Naive B cell (primary cell): ENCODE measurements at places on chromosomes 3 and 15. TPM values are rescaled to one million over a fixed set of nuclear protein-coding genes. Genes with fewer than 3 reads are reported as not detected.

DNA sequence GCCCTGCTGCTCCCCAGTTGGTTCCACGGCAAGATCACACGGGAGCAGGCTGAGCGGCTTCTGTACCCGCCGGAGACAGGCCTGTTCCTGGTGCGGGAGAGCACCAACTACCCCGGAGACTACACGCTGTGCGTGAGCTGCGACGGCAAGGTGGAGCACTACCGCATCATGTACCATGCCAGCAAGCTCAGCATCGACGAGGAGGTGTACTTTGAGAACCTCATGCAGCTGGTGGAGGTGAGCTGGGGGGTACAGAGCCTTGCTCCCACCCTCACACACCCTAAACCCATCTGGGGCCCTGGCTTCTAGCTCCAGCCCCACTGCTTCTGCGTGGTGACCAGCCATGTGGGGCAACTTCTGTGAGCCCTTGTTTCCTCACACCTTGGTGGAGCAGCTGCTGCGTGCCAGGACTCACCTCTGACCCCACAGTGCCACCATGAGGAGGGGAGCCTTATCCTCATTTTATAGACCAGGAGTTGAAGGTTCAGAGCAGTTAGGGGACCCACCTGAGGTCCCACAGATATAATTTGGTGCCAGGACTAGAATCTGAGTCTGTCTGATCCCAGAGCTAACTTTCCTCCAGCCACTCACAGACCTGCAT lies 13.3 kb upstream of the LMAN1L start:
- peak; percentile 56 for DNase-seq

- no peak for DNase-seq
Observed at GRCh38 chr3:61594144-61594963, 33.0 kb downstream of the PTPRG start.

DNA sequence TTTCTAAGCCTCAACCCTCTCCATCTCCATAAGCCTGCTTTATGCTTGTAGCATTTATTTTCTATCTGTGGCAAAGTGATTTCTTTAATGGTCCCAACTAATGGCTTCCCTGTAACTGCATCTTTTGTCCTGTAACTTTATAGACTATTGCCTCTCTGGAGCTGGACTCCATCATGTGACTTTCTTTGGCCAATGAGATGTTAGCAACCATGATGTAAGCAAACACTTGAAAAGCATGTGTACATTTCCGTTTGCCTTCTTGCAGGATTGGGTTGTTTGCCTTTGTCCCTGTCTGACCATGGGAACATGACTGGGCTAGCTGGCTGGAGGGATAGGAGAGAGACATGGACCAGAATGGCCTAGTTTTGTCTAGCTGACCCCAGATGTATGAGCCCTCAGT lies 106.0 kb upstream of the LRIG1 start:
- no peak for DNase-seq

DNA sequence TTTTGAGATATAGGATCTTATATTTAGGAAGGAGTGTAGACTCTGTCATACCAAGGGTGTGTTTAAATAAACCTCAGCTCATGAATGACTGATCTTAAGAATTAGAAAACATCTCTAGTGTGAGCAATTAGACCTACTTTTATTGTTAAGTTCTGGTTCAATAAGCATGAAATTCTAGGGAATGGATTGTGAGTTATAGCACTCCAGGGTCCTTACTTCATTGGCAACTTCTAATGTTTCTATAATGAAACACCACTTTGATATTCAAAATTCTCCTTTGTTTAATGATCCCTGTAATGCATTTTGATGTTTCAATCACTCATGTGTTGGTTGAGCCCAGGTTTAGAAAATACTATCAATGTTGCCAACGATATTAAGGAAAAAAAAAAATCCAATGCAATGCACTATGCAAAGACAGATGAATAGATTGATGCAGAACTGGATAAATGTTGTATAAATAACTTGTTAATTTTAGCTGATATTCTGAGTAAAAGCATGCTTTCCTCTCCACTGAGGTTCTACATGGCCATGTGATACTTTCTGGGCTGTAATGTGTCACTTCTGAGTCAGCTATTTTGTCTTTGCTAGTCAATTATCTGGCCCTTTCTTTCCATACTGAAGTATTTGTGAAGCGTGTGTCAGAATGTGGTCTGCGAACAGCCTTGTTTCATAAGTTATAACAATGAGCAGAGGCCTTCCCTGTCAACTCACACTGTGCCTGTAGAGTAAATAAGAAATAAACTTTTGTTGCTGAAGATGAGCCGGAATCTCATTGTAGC lies 1035.9 kb downstream of the PLOD2 start:
- no peak for DNase-seq

- no peak for DNase-seq
Observed at GRCh38 chr15:88881775-88882174, 13.6 kb downstream of the HAPLN3 start.

DNA sequence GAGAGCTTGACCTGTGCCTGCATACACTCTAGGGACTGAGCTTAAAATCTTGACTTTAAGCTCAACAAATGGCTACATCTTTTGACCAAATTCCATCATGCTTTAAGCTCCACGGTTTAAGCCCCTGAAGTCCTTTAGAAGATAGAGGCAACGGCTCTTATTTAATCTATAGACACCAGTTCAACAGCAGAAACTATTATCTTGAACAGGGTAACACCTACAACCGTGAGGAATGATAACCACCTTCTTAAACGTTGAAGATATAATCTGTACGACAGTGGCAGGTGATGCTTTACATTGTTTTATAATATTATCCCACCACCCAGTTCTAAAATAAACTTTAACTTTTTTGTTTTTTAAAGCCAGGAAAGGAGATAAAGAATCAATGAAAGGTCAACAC lies 1007.8 kb downstream of the FHIT start:
- DNase-seq = no peak

PPCDC gene
- polyA plus RNA-seq = 7.7 TPM

AHSG gene
- polyA plus RNA-seq = not detected

ABHD6 gene
- 11.7 TPM for polyA plus RNA-seq

DNA sequence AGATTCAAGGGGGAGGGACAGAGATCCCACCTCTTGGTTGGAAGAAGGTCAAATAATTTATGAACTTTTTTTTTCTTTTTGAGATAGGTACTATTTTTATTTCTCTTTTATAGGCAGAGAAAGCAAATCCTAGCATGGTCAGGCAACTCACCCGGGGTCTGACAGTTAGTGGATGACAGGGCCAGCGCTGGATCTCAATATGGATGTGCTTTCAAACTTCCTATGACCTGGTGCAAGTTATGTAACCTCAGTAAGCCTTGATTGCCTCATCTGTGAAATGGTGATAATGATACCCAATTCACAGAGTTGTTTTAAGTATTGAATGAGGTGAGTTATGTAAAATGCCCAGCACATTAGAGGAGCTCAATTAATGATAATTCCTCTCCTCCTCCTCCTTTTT lies 86.8 kb upstream of the MEF2A start:
- DNase-seq = no peak

XIRP1 gene
- polyA plus RNA-seq = not detected

DNA sequence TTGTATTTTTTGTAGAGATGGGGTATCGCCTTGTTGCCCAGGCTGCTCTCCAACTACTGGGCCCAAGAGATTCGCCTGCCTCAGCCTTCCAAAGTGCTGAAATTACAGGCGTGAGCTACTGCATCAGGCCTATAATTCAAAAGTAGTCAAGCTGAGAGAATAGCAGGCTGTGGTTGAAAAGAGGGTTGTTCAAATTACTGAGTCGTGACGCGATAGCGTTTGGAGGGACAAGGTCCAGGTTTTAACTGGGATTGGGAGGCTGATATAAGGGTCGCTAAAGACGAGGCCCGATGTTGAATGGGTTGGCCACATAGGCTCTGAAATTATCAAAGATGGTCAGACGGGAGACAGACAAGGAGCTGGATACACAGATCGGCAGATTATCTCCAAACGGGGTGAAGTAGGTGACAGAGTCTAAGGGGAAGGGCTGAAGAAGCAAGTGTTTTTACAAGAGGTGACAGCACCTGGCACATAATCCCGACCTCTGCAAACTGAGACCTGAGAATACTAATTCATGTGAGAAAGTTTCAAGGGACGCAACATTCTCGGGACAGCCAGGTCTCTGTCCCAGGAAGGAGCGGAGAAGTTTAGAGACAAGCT lies 759 bp upstream of the ARID3B start:
- DNase-seq = peak; percentile 12

GRCh38 chr15:73573572-73573971 lies 59.6 kb downstream of the NPTN start:
- DNase-seq = no peak

- no peak for DNase-seq
Observed at GRCh38 chr3:72722930-72723726, 125.1 kb downstream of the SHQ1 start.

DNA sequence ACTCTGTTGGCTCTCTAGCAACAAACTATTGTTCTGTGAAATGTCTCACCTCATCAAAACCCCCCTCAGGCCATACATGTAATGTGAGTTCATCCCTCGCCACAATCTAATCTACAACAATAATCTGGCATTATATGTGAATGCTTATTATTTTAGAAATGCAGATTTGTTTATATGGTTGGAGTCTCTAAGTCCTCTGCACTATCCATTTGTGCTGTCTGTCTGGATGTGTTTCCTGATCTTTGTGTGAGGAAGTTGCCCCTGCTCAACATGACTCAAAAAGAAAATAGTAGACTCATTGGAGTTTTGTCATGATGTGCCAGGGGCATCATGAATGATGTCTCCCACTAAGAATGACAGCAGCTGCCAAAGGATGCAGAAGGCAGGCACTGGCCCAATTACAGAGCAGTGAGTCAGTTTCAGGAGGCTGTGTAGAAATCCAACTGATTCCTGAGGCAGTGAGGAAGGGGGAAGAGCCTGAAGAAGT lies 161.6 kb upstream of the PDZRN3 start:
- DNase-seq = no peak

GRCh38 chr15:81394603-81395002 lies 20.6 kb upstream of the TMC3 start:
- no peak for DNase-seq

GRCh38 chr3:189137416-189137815 lies 34.4 kb upstream of the TPRG1 start:
- no peak for DNase-seq

DNA sequence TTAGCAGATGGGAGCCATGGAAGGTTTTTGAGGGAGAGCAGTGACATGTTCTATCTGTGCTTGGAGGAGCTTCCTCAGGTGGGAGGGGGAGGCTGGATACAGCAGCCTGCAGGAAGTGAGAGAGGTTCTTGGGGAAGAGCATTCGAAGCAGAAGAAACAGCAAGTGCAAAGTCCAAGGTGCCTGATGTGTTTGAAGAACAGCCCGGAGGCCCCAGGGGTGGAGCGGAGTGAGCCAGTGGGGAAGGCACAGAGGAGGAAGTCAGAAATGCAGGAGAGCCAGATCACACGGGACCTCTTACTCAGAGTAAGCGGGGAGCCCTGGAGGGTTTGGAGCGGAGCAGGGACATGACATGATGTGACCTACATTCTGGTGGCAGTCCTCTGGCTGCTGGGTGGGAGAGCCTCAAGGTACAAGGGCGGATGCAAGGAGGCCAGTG lies 10.8 kb downstream of the ITGA11 start:
- DNase-seq = no peak

MON1A gene
- polyA plus RNA-seq = 8.0 TPM

GRCh38 chr3:56693750-56694149 lies 10.7 kb upstream of the TASOR start:
- DNase-seq = no peak

DNA sequence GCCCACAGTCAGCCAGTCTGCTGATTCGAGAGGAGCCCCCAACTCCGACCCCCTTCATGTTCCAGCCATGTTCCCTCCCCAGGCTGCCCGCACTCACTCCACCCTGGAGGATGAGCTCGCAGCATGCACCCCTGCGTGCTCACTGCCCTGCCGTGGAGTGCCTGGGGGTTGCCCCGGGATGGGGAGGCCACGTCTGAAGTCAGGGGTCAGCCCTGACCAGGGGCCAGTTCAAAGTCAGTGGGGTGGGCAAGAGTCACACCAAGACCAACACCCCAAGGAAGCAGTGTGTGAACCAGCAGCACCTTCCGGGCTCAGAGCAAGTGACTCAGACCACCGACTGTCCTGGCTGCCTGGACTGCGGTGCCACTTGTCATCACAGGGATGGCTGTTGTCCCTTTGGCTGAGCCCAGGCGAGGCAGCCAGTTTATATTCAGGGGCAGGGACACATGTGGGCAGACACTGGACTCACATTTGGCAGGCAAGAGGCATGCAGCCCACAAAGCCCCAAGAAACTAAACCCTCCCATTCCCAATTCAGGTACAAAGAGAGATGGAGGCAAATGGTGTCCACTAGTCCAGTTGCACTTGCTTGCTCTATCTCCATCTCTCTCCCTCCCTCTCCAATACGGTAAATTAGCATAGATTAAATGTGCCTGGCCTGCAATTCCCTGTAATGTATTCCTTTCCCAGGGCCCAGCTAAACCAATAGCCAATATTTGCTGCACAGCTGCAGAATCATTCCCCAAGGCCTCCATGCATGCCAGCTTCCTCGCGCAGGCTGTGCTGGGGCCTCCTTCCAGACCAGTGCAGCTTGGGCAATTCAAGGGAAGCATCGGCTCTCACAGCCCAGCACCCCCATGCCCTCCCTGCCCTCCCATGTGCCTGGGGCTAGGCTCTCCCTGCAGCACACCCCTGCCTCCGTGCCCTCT lies 135.7 kb upstream of the IQSEC1 start:
- DNase-seq = no peak

DNA sequence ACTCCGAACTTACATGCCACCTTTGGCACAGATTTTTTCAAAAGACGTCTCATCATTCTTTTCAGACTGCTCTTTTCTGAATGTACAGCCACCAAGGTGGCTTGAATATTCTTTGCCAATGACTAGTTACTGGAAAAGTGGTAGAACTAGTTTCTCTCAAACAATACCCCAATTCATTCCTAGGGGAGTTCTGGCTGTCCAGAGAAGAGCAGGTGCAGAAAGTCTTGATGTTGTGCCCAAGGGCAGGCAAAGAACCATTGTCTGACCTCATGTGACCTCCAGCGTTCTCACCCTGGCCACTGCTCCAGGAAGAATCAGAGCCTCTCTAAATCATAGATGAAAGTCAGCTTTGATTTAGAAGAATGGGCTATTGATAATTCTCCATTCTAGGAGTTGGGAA lies 5.5 kb downstream of the LMOD3 start:
- no peak for DNase-seq

DNA sequence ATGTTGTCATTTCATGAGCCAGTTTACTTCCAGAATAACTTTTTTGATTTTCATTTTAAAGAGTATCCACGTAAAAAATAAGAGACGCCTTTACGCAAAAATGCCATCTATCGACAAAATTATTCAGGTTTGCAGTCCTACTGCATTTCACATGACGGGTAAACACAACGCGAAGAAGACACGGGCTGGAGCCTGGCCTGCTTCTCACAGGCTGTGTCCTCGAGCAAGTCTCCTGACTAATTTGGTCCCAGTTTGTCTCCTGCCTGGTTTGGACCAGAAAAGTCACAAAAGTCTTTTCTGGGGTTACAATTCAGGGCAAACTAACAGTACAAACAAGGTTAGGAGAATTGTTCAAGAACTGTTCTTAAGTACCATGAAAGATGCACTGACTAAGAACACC lies 51.7 kb downstream of the CHSY1 start:
- DNase-seq = no peak

KIF15 gene
- 0.34 TPM for polyA plus RNA-seq

GRCh38 chr3:58175437-58176184 lies 35.2 kb downstream of the DNASE1L3 start:
- DNase-seq = no peak

SLC9C1 gene
- not detected for polyA plus RNA-seq

GRCh38 chr15:40336744-40337122 lies 4.0 kb downstream of the CCDC9B start:
- DNase-seq = no peak
